ENCODE measurements at places on chromosomes 3 and 15.

GRCh38 chr15:85691350-85692240 is 103.1 kb downstream of the KLHL25 start:
- DNase-seq = peak; percentile 47

- DNase-seq = no peak
These were observed 333.9 kb upstream of the ARPP21 start for GRCh38 chr3:35305406-35305805.

GRCh38 chr15:90667073-90667754 is 49.9 kb upstream of the BLM start:
- DNase-seq = no peak

GRCh38 chr3:160830796-160831195 is 74.8 kb downstream of the PPM1L start:
- DNase-seq = no peak

DNA sequence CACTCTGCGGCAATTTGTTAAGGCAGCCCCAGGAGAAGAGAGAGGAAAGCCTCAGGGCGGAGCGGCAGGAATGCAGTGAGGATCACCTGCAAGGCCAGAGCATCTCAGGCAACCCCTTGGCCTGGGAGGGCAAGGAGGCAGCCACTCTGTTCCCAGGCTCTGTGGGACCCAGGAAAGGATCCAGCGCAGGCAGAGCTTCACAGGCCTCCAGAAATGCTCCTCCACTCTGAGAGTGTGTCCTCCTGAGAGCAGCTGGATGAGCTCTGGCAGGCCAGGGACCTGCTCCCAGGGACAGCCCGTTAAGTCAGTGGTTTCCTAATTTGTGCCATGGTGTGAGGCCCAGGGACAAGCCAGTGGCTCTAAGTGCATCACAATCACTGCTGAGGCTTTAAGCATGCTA is 35.2 kb downstream of the RAB6B start:
- no peak for DNase-seq

- no peak for DNase-seq
These were observed 66.6 kb downstream of the NCEH1 start for GRCh38 chr3:172644258-172644657.

All from KBM-7 (cell line).